ENCODE measurements at places on chromosomes 5 and 9. TPM values are rescaled to one million over a fixed set of nuclear protein-coding genes. Genes with fewer than 3 reads are reported as not detected.

Gene DPH7
- total RNA-seq, result 16.4 TPM

Gene PCDHGC4
- total RNA-seq, result 3.2 TPM

Gene TMEM215
- not detected for total RNA-seq

Gene FAM78A
- total RNA-seq, result 0.44 TPM

Gene C9orf50
- 0.13 TPM for total RNA-seq

Gene AHRR
- total RNA-seq, result 28.8 TPM

Gene DND1
- 0.13 TPM for total RNA-seq

Gene SURF4
- 497 TPM for total RNA-seq

Gene SV2C
- under 0.01 TPM for total RNA-seq

Gene TPM2
- total RNA-seq, result 805 TPM

Gene CNTFR
- not detected for total RNA-seq

Gene AFAP1L1
- total RNA-seq, result 16.1 TPM

Gene PCDHGA2
- total RNA-seq, result 1.7 TPM

Gene IFNA2
- not detected for total RNA-seq

Gene CTNND2
- under 0.01 TPM for total RNA-seq

Gene RAB3C
- not detected for total RNA-seq

Gene NR5A1
- not detected for total RNA-seq

Gene LCN15
- total RNA-seq, result not detected

All from aortic smooth muscle cell (primary cell).